ENCODE measurements at places on chromosomes 13 and 19. TPM values are rescaled to one million over a fixed set of nuclear protein-coding genes. Genes with fewer than 3 reads are reported as not detected.

GRCh38 chr13:51532736-51533197 is 51.5 kb upstream of the WDFY2 start:
- no peaks in the 10 kb centered on the region for H3K36me3 ChIP-seq
- H3K4me1 ChIP-seq: peaks cover 8% of the 10 kb centered on the region
- H3K27ac ChIP-seq: no peak overlapping the region
- no peak for DNase-seq
- no peak overlapping the region for H3K4me3 ChIP-seq
- H3K27me3 ChIP-seq: no peaks in the 10 kb centered on the region

- H3K36me3 ChIP-seq: no peaks in the 10 kb centered on the region
- H3K27me3 ChIP-seq: peaks cover 40% of the 10 kb centered on the region
- peaks cover 29% of the 10 kb centered on the region for H3K4me1 ChIP-seq
- peak overlapping the region; percentile 69 for H3K4me3 ChIP-seq
- no peak for DNase-seq
These were observed 1.0 kb downstream of the DCLK1 start for GRCh38 chr13:36130193-36130551.

Gene PEAK3
- 0.77 TPM for total RNA-seq

Gene ZNF667
- 5.6 TPM for total RNA-seq

Gene RNF17
- not detected for total RNA-seq

DNA sequence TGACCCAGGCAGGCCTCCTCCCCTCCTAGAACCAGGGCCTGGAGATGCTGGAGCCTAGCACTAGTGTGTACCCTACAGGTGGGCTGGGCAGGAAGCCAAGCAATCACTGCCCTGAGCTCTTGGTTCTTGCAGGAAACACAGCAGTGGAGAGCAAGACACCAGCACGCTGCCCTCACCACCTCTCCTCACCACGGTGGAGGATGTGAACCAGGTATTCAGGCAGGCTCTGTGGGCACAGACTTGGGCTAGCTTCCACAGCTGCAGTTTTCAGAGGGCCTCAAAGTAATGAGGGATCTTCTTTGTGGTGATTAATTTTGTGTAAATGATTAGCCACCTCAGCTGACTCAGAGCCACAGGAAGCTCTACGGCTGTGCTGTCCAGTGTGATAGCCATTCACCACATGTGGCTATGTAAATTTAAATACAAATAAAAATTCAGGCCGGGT is 13.6 kb upstream of the GPI start:
- H3K4me1 ChIP-seq: no peaks in the 10 kb centered on the region
- no peak overlapping the region for H3K27ac ChIP-seq
- peaks cover 89% of the 10 kb centered on the region for H3K36me3 ChIP-seq
- no peaks in the 10 kb centered on the region for H3K27me3 ChIP-seq
- no peak for DNase-seq
- no peak overlapping the region for H3K4me3 ChIP-seq

Gene KIR3DL1
- total RNA-seq: not detected

DNA sequence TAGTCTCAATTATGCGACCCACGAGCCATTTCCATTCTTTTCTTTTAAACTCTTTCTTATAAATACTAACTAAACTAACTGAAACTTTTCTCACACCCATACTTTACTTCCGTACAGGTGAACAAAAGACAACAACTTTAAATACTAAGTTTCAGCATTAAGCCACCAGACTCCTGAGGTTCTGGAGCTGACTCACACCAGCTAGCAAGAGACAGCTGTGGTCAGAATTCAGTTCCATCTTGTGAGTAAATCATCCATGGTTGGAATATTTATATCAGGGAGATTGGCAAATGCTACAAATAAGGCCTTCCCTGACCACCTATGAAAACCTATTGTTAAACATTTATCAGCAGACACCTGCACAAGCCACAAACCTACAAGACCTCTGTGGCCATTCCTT is 897.0 kb downstream of the EFNB2 start:
- H3K4me1 ChIP-seq: no peaks in the 10 kb centered on the region
- H3K36me3 ChIP-seq: no peaks in the 10 kb centered on the region
- H3K27me3 ChIP-seq: no peaks in the 10 kb centered on the region
- H3K4me3 ChIP-seq: no peak overlapping the region
- no peak for DNase-seq

GRCh38 chr13:91181892-91182291 is 165.6 kb upstream of the MIR17HG start:
- peaks cover 53% of the 10 kb centered on the region for H3K27me3 ChIP-seq
- no peak for DNase-seq
- H3K36me3 ChIP-seq: no peaks in the 10 kb centered on the region
- H3K4me3 ChIP-seq: no peak overlapping the region

Gene GPR18
- not detected for total RNA-seq

GRCh38 chr19:55232986-55233385 is 4.4 kb upstream of the TMEM86B start:
- no peak overlapping the region for H3K4me3 ChIP-seq
- no peaks in the 10 kb centered on the region for H3K27me3 ChIP-seq
- DNase-seq: no peak
- H3K4me1 ChIP-seq: peaks cover 15% of the 10 kb centered on the region
- H3K27ac ChIP-seq: no peak overlapping the region
